ENCODE measurements at places on chromosomes 5 and 9.

DNA sequence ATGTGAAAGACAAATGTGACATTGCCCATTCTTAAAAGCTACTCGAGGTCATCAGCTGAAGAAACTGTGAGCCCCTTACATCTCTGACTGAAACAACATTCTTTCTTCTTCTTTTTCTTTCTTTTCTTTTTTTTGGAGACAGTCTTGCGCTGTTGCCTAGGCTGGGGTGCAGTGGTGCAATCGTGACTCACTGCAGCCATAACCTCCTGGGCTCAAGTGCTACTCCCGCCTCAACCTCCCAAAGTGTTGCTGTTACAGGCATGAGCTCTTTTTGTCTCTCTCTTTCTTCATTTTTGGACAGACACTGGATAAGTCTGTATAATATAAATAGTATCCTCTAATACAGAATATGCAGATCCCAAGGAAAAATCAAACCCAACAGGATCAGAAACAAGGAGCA, 263.7 kb upstream of the KLF9 start:
- DNase-seq = no peak

DNA sequence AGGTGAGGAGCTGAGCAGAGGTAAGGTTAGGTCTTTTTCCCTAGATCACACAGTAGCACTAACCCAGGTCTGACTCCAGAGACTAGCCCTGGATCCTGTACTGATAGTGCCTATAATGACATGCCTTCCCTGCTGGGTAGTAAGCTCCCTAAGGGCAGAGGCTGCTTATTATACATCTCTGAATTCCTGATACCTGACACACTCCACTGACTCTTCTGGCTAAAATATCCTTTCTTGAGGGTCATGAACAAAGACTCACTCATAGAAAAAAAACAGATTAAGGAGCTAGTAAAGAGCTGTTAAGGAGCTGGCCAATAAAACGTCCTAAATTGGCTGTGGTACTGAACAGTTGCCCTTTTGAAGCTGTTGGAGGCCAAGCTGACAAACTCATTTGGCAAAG, 149.0 kb upstream of the ITGA1 start:
- DNase-seq = no peak

DNA sequence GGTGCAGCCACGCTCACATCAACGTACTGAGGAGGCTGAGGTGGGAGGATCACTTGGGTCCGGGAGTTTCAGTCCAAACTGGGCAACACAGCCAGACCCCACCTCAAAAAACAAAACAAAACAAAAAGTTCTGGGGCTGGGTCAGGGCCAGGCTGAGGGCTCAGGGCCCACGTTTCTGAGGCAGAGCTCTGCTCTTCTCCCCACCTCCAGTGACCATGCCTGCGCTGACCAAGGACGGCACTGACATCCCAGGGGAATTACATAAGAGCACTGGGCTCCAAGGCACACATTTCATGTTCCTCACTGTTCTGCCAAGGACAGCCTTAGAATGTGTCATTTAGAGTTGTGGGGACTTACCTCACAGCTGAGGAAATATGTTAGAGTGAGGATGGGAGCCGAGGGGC, 40.4 kb upstream of the TESK1 start:
- peak; percentile 64 for DNase-seq

DNA sequence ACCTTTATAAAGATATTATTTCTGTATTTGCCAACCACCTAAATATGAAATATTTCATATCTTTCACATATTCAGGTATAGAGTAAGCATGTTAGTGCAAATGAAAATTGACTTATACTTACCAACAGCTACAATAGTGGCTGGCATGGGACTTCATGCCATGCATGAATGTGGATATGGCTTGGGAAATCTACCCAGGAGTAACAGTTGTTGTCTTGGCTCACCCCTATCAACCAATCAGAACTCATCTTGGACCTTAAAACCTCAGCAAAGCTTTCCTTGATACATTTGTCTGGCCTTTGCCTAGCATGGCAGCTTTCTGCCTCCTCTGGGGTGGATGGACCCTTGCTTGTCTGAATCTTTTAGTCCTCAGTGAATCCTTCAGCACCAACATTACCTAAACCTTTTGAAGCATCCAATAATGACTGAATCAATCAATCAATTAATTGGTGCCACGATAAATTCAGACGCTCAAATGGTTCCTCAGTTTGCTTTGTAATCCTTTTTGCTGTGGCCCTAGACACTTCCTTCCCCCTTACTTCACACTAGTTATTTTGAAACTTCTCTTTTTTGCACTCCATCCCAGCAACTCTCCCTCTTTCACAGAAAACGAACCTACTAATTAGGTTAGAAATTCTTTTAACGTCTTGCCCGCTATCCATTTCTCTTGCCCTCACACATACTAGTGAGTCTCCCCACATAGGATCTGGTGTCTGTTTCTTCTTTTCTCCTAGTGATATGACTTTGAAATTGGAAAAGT, 132.3 kb upstream of the ZNF608 start:
- no peak for DNase-seq

DNA sequence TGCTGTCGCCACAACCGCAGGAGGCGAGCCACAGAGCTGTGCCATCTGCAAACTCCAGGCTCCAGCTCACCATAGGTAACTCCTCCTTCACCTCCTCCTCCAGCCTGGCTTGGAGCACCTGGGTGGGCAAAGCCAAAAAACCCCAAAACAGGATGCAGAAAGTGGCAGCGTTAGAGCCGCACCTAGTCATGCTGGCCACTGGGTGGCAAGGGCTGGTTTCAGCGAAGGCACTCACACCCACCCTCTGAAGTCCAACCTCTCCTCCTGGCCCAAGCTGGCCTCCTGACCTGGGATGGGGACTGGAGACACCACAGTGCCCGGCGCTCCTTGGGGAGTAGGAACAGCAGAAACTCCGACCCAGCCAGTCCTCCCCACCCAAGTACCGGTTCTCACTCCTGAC, 28.7 kb upstream of the ZNF354B start:
- DNase-seq = no peak

- no peak for DNase-seq
Observed at GRCh38 chr9:101579711-101580545, 14.8 kb downstream of the PPP3R2 start.

DNA sequence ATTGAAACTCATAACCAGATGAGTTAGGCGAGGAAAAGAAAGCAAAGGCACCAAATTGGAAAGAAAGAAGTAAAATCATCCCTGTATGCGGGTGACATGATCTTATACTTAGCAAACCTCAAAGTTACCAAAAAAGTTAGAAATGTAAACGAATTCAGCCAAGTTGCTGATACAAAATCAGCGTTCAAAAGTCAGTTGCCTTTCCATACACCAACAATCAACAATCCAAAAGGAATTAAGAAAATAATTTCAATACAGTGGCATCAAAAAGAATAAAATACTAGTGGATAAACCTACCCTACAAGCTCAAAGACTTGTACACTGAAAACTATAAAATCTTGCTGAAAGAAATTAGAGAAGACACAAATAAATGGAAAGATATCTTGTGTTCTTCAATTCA, 14.5 kb downstream of the OBP2B start:
- DNase-seq = no peak

DNA sequence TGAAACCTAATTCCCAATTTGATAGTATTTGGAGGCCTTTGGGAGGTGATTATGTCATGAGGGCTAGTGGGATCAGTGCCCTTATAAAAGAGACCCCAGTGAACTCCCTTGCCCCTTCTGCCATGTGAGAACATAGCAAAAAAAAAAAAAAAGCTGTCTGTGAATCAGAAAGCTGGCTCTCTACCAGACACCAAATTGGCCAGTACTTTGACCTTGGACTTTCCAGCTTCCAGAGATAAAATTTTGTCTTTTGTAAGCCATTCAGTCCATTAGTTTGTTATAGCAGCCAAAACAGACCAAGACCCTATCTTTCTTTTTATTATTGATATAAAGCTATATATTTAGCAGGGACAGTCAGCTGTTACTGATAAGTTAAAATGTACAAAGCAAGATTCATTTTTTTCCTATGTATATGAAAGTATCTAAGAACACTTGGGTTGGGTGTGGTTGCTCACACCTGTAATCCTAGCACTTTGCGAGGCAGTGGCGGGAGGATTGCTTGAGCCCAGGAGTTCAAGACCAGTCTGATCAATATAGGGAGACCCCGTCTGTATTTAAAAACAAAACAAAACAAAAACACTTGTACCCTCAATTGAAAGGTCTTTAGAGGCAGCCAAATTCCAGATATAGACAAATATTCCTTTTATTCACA, 8.1 kb upstream of the C5orf24 start:
- DNase-seq = peak; percentile 5

DNA sequence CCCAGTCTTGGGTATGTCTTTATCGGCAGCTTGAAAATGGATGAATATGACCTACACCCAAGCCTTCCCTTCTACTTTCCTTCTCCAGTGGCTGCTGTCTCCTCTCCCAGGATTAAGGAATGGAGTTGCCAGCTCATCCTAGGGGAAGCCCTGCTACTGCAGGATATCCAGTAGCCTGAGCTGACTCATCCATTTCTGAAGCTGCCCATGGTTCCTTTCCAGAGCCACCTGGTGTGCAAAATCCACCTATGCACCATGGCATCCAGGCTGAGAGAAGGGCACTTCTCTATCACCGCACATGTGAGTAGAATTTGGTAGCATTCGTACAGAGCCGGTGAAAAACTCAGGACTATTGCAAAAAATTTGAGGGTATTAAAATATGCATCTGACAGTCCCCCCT, 290.8 kb downstream of the YTHDC2 start:
- no peak for DNase-seq

DNA sequence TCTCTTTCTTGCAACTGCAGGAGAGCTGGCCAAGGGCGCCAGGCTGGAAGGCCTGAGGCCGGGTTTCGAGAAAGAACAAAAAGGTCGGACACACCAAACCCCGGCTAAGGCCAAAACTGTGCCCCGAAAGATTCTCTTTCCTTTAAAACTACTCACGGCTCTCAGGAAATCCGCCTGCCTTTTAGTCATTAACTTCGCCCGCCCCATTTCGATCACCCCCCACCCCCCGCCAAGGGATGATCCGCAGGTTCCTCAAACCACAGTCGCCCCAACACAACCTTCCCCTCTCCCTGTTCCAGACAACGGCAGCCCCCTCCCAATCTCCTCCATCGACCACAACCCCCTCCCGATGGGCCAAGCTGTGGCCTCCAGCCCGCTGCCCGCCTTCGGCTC, 536 bp downstream of the FEM1C start:
- no peak for DNase-seq

Measured in AG10803 (cell line).